ENCODE measurements at places on chromosomes 3 and 15.

- DNase-seq, result peak; percentile 12
Observed at GRCh38 chr15:45126535-45127158, 3.0 kb downstream of the DUOXA1 start.

GRCh38 chr3:29555590-29555989, 274.7 kb downstream of the RBMS3 start:
- peak; percentile 28 for DNase-seq

GRCh38 chr3:73805435-73805834, 180.7 kb upstream of the PDZRN3 start:
- no peak for DNase-seq

GRCh38 chr3:44069276-44069675, 172.4 kb upstream of the TOPAZ1 start:
- DNase-seq, result no peak

DNA sequence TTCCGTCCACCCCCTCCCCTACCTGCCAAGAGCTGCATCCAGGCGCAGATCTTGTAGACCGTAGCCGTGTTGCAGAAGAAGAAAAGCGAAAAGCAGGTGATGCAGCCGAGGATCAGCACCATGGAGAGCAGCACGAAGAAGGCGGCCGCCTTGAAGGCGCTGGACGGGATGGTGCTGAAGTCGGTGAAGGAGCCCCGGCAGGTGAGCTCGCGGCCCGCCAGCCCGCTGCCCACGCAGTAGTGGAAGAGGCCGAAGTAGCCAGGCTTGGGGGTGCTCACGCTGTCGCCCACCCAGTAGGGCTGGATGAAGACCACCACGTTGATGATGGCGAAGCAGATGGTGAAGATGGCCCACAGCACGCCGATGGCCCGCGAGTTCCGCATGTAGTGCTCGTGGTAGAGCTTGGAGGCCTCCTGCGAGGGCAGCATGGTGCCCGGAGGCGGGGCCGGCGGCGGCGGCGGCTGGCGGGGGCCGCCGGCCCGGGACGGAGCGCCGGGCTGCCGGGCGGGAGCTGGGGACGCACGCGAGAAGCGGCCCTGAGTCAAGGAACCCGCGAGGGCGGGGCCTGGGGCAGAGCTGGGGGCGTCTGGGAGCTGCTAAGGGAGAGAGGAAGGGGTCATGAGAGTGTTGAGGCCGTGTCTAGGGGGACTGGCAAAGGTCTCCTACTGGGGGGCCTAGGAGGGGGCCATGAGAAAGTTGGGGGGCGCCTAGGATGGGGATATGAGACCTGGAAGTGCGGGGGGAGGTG, 1.2 kb downstream of the LHFPL4 start:
- peak; percentile 45 for DNase-seq

DNA sequence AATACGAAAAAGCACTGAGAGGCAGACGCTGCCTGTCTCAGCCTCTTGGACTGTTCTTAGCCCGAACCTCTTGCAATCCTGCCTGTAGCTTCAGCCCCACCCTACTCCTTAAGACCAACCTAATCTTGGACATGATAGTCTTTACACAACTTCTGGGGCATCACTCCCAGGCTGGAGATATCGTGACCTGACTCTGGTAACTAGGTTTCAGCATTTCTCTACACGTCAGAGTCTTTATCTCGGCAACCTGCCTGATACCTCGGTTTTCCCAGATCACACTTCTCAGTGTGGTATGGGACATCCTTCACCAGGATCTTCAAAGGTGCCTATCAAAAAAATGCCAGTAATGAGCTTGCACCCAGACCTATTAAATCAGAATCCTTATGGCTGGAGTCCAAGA, 590.2 kb upstream of the KCNMB2 start:
- DNase-seq, result no peak

GRCh38 chr15:47334805-47335535, 382.3 kb upstream of the SEMA6D start:
- DNase-seq, result no peak

DNA sequence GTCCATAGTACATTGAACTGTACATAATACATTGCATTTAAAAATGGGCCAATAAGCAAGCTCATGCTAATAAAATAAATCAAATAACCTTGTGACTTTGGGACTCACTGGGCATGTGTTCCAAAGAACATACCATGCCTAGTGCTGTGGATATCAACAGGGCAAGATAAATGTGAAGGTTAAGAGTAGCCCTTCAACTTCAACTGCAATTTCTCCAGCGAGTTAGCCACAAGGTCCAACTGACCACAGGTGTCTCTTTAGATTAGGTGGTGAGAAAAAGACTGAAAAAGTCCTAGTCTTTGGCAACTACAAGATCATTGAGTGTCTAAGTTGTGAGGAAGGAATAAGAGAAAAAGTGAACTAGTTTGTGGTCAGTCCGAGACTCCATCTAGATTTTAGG, 78.3 kb upstream of the ATP11B start:
- DNase-seq, result no peak

DNA sequence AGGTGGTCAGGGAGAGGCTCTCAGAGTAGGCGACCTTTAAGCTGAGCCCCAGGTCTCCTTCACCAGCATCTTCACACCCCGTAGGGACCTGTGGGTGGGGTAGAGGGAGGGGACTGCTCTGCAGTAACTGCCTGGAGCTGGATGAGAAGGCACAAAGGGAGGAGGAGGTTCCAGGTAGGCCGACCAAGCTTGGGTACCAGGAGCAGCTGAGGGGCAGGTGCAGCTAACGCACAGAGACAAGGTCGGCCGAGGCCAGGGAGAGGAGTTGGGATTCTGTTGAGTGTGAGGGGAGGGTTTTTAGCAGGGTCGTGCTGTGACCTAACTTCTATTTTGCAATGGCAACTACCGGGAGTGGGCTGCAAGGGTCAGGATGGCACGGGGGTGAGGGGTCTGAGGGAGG, 5.9 kb upstream of the GRIP2 start:
- DNase-seq, result no peak

GRCh38 chr3:146818866-146819265, 213.7 kb upstream of the PLSCR5 start:
- peak; percentile 21 for DNase-seq

DNA sequence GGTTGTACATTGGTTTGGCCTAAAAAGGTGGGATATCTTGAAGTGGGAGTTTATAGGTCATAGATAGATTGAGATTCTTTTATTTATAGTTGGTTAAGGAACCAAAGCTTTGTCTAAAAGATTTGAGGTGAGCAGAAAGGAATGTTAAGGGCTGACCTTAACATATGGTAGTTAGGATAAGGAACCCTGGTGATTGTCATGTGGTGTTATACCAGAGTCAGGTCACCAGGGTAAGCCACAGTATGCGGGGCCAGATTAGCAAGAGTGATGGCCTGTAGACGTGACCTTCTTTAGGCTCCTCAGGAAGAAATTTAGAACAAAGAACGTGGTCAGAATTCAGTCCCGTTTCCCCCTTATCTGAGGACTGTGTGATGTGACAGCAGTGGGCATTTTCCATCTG, 249.2 kb downstream of the GABRG3 start:
- DNase-seq, result no peak

GRCh38 chr3:102348904-102349303, 85.9 kb upstream of the ZPLD1 start:
- DNase-seq, result no peak

DNA sequence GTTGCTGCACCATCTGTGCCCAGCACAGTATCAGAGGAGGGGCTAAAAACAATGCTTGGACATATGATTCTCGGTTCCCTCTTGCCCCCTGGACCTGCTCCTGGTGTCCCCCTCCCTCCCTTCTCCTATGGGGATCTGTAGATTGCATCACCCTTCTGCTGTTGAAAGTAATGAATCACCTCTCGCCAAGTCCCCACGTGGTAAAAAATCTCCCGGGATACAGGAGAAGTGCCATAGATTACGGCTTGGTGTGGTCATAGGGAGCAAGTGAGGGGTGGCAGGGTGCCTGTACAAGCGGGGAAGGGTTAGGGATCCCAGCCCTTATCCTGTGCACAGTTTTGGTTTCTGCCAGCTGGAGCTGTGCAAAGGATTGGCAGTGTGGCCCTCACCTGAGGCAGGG, 37.7 kb downstream of the AMOTL2 start:
- DNase-seq, result peak; percentile 74

- peak; percentile 73 for DNase-seq
Observed at GRCh38 chr3:14175383-14176037, 2.9 kb downstream of the XPC start.

DNA sequence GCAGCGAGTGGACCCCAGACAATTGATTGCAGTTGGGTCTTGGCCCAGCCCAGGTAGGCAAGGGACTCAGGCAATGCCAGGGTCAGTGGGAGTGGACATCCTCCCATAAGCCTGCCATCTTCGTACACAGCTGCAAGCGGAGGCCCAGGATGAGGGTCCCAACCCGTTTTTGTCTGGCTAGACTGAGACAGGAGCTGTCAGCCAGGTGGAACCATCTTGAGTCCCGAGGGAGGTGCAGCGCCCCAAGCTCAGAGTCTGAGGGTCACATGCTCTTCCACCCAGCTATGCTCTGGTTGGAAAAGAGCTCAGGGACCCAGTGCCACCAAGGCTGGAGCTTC, 22.6 kb upstream of the IP6K2 start:
- DNase-seq, result no peak

DNA sequence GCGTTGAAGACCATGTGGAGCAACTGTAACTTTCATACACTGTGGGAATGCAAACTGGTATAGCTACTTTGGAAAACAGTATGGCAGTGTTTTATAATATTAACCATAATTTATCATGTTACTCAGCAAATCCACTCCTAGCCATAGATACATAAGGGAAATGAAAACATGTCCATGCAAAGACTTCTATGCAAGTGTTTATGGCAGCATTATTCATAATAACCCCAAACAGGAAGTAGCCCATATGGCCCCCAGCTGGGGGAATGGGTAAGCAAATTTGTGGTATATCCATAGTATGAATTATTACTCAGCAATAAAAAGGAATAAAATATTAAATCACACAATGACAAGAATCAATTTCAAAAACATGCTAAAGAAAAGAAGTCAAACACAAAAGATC, 23.0 kb upstream of the GATA2 start:
- DNase-seq, result no peak

DNA sequence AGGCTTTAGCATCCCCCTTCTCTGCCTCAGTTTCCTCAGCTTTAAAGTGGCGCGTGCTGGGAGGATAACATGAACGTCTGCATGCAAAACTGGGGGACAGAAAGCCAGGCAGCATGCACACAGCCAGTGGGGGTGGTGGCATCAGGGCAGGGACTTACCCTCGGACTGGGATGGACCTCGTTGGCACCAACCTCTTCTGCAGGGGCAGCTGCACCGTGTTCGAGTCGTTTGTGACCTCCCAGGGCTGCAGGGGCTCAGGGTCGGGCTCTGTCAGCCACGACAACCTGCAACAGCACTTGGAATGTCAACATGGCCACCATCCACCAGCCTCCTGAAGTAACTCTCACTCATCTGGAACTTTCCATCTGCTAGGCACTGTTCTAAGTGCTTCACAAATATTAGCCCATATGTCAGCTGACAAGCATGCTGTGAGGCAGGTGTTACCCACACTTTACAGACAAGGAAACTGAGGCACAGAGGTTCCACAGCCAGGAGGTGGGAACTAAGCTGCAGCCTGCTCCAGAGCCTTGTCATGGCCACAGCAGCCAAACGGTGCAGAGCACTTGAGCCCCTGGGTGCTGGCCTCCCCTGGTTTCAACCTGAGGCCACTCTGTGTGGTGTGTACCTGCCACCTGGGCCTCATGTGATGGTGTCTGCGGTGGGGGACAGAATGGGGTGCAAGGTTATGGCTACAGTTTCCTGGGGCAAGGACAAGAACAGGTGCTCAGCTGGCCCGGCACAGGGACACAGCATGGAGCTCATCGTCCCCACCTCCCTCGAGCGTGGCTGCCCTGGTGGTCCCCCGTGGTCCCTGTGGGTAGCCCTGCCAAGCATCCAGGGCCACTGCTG, 6.7 kb downstream of the C3orf22 start:
- no peak for DNase-seq

- DNase-seq, result no peak
Observed at GRCh38 chr15:42156243-42156922, at the start of gene PLA2G4F. PLA2G4F (minus strand) TSS chr15:42156636; CDS start chr15:42156549, 87 bp downstream.

DNA sequence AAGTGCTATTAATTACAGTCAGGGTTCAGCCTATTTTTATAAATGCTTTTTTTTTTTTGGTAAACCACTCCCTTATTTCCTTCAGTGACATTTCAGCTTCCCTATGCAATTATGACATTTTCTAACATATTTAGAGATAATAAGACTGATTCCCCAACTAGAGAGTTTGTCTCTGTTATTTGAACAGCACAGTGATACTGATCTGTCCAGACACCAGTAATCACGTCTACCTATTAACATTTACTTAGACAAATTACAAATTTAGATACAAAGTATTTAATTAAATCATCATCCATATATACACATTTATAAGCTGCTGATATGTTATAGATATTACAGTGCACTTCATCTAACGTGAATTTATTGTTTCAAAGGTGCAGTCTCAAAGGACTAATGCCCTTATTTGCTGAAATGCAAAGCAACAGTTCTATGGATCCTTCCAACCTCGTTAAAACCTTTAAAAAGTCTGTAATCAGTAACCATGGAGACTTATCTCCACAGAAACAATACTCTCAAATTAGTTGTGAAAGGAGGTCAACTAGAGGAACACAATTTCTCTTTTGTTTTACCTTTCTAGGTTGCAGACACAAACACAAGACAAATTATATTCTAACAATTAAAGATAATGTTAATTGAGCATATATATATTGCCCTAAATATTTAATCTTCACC, 1531.1 kb downstream of the SI start:
- no peak for DNase-seq

All from fibroblast of skin of right quadriceps (primary cell).